Brain (organoid and tissue), 16 donors: ENCODE measurements at places on chromosomes 16 and 17.

GRCh38 chr17:43381621-43382020 is 17.2 kb upstream of the ARL4D start:
- no peak for DNase-seq

GRCh38 chr17:58121925-58122324 is 26.3 kb upstream of the OR4D1 start:
- DNase-seq, result peak; percentile 79

DNA sequence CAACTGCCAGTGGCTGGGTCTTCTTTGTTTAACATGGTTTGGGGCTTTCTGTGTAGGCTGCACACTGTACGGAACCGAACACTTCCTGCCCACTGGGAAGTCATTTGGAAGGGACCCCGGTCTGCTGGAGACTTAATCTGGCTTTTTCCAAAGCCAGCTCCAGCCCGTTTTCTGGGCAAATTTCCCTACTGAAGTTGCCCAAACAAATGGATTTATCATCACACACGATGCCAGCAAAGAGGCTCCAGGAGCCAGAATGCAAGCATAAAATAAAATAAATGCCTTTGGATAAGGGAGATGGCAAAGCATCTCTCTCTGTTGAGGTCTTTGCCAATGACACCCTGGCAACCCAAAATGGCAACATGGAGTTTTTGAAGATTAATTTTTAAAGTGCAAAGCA is 259.9 kb upstream of the IRX3 start:
- no peak for DNase-seq

DNA sequence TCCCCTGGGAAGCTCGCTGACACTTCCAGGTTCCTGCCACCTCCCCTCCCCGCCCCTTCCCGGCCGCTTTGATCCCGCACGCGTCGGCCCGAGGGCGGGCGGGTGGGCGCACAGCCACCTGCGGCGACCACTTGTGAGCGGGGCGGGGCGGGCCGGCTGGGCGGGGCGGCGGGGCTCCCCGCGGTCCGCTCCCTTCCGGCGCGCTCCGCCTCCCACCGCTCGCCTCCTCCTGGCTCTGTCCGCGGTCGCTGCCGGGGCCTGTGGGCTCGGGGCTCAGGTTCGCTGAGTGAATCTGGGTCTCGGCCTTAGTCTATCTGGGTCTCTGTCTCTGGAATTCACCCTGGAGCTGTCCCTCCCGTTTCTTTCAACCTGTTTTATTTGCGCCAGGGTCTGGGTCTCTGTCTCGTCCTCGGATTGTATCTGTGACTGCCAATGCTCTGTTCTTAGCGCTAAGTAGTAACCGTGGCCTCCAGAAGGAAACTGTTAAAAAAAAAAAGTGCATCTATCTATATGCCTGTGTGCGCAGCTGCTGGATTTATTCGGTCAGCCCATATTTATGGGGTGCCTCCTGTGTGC is 2.7 kb upstream of the HES7 start:
- peak; percentile 66 for DNase-seq

- no peak for DNase-seq
Measured at GRCh38 chr16:46833460-46833800, 2.5 kb upstream of the C16orf87 start.
